ENCODE measurements at places on chromosomes 5 and 9.

- DNase-seq, result no peak
These were observed 116.3 kb downstream of the SLC28A3 start for GRCh38 chr9:84224246-84224645.

DNA sequence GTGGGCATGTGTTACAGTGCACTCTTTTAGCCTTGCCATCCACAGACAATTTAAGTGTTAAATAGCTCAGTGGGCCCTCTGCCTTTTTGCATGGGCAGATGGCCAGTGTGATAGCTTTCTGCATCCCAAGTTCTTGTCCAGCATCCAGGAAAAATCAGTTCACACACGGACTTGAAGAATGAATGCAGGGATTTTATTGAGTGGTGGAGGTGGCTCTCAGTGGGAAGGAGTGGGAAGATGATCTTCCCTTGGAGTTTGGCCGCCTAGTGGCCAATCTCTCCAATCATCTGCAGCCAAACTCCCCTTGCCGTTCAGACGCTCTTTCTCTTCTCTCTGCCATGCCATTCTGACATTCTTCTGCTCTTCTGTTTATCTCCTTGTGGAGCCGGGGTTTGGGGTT, 322.4 kb upstream of the GRAMD2B start:
- DNase-seq, result no peak

GRCh38 chr5:94901191-94901979, 282.9 kb downstream of the SLF1 start:
- no peak for DNase-seq

GRCh38 chr9:137387114-137387890, 35.7 kb downstream of the EXD3 start:
- no peak for DNase-seq

DNA sequence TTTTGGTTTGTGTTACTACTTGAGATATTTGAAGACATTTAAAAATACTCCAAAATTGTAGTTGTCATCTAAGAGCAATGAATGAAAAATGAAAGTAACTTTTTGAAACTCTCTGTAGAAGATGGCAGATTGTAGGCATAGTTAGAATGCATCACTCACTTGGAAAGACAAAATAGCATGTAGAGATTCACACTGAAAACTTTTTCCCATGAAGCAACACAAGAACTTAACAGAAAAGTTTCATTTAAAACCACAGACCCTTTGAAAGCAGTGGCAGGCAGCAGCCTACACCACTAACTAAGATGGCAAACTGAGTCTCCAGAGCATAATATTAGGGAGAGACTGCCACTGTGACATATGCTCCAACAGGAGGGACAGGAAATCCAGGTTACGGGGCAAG, 18.9 kb upstream of the FAM174A start:
- DNase-seq, result no peak

DNA sequence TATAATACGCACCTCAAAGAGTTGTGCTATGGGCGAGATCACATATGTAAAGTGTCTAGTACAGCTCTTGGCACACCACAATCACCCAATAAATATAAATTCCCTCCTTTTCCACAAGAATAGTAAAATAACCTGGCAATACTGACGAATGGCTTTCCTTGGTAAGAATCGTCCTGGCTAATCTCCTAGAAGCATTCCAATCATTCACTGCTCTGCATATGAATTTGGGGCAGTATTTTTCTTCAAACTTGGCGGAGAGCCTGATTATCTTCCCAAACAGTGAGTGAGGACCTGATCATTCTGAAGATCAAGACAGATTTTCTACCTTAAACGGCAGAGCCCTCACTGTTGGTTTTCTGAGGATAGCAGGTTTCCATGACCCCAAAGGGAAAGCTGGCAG, 96.0 kb downstream of the TMEM215 start:
- no peak for DNase-seq

GRCh38 chr5:173926359-173926758, 38.2 kb downstream of the CPEB4 start:
- DNase-seq, result no peak

GRCh38 chr5:175471628-175472027, 6.7 kb upstream of the SFXN1 start:
- no peak for DNase-seq

DNA sequence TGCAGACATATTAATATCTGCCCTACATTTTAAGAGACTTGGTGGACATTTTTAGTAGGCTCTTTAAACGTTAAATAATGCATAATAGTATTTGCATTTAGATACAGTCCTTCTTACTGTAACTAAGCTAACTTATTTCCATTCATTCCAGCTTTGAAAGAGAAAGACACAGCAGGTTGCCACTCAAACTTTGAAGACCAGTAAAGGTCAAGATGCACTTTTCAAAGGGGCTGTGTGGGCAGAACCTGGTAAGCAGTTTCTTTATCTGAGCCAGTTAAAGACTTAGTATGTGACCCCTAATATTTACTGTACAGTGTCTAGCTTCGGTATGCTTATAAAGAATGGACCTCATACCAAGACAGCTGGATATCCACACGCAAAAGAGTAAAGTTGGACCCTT, 20.8 kb downstream of the PLGRKT start:
- DNase-seq, result no peak

DNA sequence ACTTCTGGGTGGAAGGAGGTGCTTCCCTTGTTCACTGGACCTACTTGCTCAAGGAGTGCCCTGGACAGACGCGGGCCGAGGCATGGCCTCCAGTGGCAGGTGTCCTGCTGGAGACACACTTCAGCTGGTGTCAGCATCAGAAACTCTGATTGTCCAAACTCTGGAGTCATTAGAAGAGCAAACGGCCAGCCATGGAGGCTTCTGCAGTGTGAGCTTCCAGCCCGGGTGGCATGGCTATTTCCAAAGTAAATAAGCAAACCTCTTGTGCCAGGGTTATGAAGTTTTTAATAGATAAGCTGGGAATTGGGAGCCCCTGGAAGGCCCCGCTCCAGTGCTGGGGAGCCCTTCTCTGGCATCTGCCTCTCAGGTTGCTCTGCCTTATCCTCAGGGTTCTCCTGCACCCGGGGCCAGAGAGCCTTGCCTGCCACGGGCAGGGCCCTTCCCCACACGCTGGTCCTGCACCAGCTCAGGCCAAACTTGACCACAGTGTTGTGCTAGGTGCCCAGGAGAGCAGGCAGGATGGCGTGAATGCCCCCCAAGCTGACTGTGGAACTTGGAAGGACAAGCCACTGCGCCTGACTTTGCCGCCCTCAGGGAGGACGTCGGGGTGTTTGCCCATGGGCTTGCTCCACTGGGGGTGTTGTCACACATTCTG, 285.6 kb downstream of the GADD45G start:
- DNase-seq, result no peak

GRCh38 chr5:59246145-59246869, 647.2 kb downstream of the PDE4D start:
- no peak for DNase-seq

Data from retina (tissue), 1 donor.